ENCODE measurements at places on chromosomes 12 and 14. TPM values are rescaled to one million over a fixed set of nuclear protein-coding genes. Genes with fewer than 3 reads are reported as not detected.

DNA sequence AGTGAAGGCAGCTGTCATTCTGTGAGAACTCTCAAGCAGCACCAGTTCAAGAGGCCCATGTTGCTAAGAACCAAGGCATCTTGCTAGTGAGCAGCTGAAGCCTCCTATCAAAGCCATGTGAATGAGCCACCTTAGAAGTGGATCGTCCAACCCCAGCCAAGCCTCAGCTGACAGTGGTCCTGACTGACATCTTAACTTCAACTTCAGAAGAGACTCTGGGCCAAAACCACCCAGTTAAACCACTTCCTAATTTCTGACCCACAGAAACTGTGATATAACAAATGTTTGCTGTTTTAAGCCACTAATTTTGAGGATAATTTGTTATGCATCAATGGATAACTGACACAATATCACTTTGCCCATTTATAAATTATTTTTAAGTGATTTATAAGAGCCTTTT is 256.0 kb downstream of the RPAP3 start:
- H3K4me1 ChIP-seq: no peaks in the 10 kb centered on the region
- H3K36me3 ChIP-seq: no peaks in the 10 kb centered on the region
- H3K27ac ChIP-seq: no peak overlapping the region
- no peaks in the 10 kb centered on the region for H3K27me3 ChIP-seq
- H3K4me3 ChIP-seq: no peak overlapping the region

DNA sequence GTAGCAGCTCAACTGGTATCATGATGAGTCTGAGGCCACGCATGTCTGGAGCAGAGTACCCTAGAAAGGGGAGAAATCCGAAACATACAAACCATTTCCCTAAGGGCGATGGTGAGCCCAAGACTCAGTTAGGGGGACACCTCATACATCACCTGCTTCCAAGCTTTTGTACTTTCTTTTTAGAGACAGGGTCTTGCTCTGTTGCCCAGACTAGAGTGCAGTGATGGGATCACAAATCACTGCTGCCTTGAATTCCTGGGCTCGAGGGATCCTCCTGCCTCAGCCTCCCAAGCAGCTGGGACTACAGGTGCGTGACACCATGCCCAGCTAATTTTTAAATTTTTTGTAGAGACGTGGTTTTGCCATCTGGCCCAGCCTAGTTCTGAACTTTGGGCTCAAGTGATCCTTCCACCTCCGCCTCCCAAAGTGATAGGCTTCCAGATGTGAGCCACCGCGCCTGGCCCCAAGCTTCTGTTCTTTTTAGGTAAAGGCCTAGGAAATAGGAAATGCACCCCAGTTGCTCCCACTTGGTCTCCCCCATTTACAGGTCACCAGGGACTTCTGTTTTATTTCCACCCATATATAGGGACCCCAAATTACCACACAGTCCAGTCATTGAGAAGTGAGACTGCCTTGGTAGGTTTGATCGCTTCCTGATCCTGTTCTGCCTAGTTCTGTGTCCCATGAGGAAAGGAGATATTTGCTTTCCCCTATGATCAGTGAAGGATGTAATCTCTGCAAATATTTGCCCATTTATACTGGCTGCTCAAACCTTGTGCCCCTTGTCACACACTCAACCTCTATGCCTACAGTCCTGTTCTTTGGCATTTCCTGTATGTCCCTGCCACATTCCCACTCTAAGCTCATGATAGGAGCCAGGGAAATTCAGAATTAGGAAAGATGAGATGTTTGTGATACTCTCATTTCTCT is at the start of gene APOF:
TSS of gene APOF (minus strand) at position 728 of the 930 bp plus-strand sequence. CDS start at position 616, 112 bp downstream.
- H3K27me3 ChIP-seq: no peaks in the 10 kb centered on the region
- peaks cover 25% of the 10 kb centered on the region for H3K4me1 ChIP-seq
- H3K27ac ChIP-seq: peak within 1 kb of the TSS; percentile 75
- no peaks in the 10 kb centered on the region for H3K36me3 ChIP-seq

DNA sequence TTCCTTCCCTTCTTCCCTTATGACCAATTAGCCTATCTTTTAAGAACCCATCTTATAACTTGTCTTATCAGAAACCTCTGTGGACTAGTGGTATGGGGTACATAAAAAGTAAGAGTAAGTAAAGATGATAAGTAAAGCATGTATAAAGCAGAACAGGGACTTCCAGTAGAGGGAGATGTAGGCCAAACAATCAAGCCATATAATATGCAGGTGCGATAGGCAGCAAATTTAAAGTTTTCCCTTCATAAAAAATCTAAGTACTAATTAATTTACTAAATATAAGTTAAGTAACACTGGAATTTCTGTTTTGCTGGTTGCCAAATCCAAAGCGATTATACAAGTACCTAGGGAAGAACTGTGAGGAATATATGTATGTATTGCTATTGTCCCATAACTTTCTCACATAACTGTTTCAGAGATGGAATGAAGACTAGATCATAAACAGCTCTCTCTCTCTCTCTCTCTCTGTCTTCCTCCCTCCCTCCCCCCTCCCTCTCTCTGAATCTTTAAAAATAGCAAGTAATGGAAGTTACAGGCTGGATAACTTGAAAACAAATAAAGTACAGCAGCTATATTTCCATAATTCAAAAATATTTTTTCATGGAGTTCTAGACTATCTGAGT is 25.7 kb downstream of the METTL25 start:
- H3K27me3 ChIP-seq: no peaks in the 10 kb centered on the region
- H3K36me3 ChIP-seq: no peaks in the 10 kb centered on the region
- H3K4me3 ChIP-seq: no peak overlapping the region
- no peaks in the 10 kb centered on the region for H3K4me1 ChIP-seq
- no peak overlapping the region for H3K27ac ChIP-seq

- DNase-seq: no peak
- H3K27ac ChIP-seq: no peak overlapping the region
- no peaks in the 10 kb centered on the region for H3K4me1 ChIP-seq
- H3K27me3 ChIP-seq: no peaks in the 10 kb centered on the region
- no peak overlapping the region for H3K4me3 ChIP-seq
Measured at GRCh38 chr14:38138473-38139138, 69.1 kb upstream of the SSTR1 start.

DNA sequence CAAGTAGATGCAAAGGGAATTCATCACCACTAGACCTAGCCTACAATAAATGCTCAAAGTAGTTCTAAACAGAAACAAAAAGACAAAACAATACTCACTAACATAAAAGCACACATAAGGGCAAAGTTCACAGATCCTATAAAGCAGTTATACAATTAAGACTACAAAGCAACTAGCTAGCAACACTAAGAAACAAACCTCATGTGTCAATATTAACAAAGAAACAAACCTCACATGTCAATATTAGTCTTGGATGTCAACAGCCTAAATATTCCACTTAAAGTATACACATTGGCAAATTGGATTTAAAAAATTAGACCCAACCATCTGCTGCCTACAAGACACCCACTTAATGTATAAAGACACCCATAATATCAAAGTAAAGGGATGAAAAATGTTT is 152.7 kb downstream of the KCNK10 start:
- H3K27ac ChIP-seq: no peak overlapping the region
- DNase-seq: no peak
- H3K27me3 ChIP-seq: no peaks in the 10 kb centered on the region
- H3K4me1 ChIP-seq: peaks cover 3% of the 10 kb centered on the region
- no peaks in the 10 kb centered on the region for H3K36me3 ChIP-seq

Gene TMTC1
- 1.2 TPM for total RNA-seq

Gene THTPA
- 7.3 TPM for total RNA-seq

All from liver (tissue), 10 donors.